Tibial nerve (tissue), 4 donors: ENCODE measurements at places on chromosomes 7 and 10. TPM values are rescaled to one million over a fixed set of nuclear protein-coding genes. Genes with fewer than 3 reads are reported as not detected.

- no peak overlapping the region for H3K27ac ChIP-seq
- H3K36me3 ChIP-seq: no peaks in the 10 kb centered on the region
- no peak for DNase-seq
- no peak overlapping the region for H3K4me3 ChIP-seq
Observed at GRCh38 chr10:53140506-53140905, 367.9 kb upstream of the MBL2 start.

- no peak overlapping the region for H3K4me3 ChIP-seq
- H3K4me1 ChIP-seq: no peaks in the 10 kb centered on the region
- no peaks in the 10 kb centered on the region for H3K27me3 ChIP-seq
- no peak for DNase-seq
- no peak overlapping the region for H3K27ac ChIP-seq
Observed at GRCh38 chr7:128067983-128068382, 36.7 kb upstream of the LRRC4 start.

- H3K36me3 ChIP-seq: no peaks in the 10 kb centered on the region
- no peak for DNase-seq
- no peak overlapping the region for H3K4me3 ChIP-seq
- no peak overlapping the region for H3K27ac ChIP-seq
Observed at GRCh38 chr10:129725482-129725881, 238.6 kb downstream of the EBF3 start.

DNA sequence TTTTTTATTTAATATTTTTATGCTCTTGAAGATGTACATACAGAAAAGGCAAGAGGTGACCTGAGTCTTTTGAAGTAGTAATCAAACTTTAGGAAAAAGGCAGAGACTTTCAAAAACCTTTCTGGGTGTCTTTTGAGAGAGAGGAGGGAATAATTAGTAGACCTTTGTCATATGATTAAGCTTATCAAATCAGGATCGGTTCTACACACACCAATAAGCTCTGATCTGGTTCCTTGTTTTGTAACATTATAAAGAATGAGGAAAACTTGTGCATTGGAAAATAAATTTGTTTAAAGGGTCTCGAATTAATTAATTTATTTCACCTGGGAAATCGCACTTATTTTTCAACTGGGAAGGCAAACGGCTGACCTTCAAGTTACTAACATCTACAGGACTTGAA, 11.9 kb downstream of the TWIST1 start:
- no peaks in the 10 kb centered on the region for H3K4me1 ChIP-seq
- H3K4me3 ChIP-seq: no peak overlapping the region
- H3K36me3 ChIP-seq: no peaks in the 10 kb centered on the region
- DNase-seq: no peak
- no peak overlapping the region for H3K27ac ChIP-seq

- DNase-seq: no peak
- H3K27ac ChIP-seq: no peak overlapping the region
- no peaks in the 10 kb centered on the region for H3K36me3 ChIP-seq
Observed at GRCh38 chr10:115830265-115830970, 442.6 kb downstream of the GFRA1 start.

DNA sequence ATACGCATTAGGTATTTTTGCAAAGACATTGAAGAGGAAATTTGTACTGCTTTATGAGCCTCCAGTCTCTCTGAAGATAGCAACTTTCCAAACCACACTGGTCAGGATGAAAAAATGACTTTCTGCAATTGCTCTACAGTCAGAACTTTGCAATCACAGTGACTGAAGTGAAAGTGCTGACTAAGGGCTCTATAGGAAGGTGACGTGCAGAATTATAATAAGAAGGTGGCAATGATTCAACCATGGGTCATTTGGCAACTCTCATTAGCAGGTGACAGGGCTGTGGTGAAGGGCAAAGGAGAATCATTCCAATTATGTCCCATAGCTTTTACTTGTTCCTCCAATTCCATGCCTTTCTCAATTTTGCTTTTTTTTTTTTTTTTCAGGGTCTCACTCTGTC, 311.0 kb downstream of the ANKRD30A start:
- no peak overlapping the region for H3K4me3 ChIP-seq
- no peaks in the 10 kb centered on the region for H3K4me1 ChIP-seq
- no peaks in the 10 kb centered on the region for H3K27me3 ChIP-seq

DNA sequence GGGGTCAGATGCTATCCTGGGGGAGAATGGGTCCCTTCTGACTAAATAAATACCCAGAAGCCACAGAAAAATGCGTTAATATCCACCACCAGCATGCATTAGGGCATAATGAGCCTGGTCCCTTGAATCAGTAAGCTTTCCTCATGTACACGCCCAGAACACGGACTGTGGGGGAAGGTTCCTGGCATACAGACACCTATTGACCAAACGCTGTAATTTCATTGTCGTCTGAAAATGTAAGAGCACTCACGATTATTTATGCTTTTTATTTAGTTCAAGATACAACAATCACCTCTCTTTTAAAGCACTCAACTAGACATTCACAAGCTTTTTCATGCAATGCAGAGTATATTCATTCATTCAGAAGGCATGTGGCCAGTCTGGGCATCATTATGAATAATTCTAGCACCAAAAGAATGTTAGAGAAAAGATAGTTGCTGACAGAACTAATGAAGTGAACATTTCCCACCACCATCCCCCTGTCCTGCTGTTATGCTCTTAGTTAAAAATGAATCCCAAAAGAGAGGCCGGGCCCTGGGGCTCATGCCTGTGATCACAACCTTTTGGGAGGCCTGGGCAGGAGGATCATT, 101.0 kb downstream of the SVIL start:
- DNase-seq: no peak
- no peak overlapping the region for H3K27ac ChIP-seq
- no peaks in the 10 kb centered on the region for H3K36me3 ChIP-seq
- no peaks in the 10 kb centered on the region for H3K27me3 ChIP-seq

DNA sequence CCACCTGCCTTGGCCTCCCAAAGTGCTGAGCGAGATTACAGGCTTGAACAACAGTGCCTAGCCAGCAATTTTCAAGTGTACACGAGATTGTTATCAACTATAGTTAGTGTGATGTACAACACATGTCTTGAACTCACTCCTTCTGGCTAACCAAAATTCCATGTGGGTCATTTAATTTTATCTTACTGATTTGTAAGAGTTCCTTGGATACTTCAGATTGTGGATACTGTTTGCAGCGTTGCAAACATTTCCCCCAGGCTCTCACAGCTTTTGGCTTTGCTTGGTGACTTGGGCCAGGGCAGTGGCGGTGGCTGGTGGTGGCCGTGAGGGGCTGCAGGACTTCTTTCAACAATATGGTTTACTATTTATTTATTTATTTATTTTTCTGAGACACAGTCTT, 8.5 kb upstream of the TMEM270 start:
- no peak overlapping the region for H3K27ac ChIP-seq
- no peaks in the 10 kb centered on the region for H3K36me3 ChIP-seq
- H3K4me1 ChIP-seq: peaks cover 9% of the 10 kb centered on the region
- no peak for DNase-seq
- no peaks in the 10 kb centered on the region for H3K27me3 ChIP-seq
- H3K4me3 ChIP-seq: no peak overlapping the region

GRCh38 chr10:72455889-72456595, 101.3 kb upstream of the DNAJB12 start:
- DNase-seq: no peak
- no peak overlapping the region for H3K4me3 ChIP-seq
- no peaks in the 10 kb centered on the region for H3K27me3 ChIP-seq

DNA sequence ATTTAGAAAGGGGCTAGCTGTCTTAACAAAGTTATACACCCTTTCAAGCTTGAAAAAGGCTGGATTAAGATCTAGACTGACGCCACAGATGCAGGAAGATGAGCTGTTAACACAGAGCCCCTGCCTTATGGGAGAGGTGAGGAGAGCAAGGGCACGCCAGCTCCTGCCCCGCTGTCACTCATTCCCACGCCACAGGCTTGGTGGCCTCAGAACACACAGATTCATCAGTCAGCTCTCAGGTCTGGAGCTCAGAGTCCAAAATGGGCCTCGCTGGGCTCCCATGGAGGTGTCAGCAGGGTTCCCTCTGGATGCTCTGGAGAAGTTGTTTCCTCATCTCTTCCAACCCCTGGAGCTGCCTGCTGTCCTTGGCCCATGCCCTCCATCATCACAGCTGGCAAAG, 554.2 kb downstream of the TCERG1L start:
- no peaks in the 10 kb centered on the region for H3K4me1 ChIP-seq
- DNase-seq: no peak
- no peaks in the 10 kb centered on the region for H3K27me3 ChIP-seq
- no peak overlapping the region for H3K4me3 ChIP-seq
- H3K36me3 ChIP-seq: no peaks in the 10 kb centered on the region
- H3K27ac ChIP-seq: no peak overlapping the region

DNA sequence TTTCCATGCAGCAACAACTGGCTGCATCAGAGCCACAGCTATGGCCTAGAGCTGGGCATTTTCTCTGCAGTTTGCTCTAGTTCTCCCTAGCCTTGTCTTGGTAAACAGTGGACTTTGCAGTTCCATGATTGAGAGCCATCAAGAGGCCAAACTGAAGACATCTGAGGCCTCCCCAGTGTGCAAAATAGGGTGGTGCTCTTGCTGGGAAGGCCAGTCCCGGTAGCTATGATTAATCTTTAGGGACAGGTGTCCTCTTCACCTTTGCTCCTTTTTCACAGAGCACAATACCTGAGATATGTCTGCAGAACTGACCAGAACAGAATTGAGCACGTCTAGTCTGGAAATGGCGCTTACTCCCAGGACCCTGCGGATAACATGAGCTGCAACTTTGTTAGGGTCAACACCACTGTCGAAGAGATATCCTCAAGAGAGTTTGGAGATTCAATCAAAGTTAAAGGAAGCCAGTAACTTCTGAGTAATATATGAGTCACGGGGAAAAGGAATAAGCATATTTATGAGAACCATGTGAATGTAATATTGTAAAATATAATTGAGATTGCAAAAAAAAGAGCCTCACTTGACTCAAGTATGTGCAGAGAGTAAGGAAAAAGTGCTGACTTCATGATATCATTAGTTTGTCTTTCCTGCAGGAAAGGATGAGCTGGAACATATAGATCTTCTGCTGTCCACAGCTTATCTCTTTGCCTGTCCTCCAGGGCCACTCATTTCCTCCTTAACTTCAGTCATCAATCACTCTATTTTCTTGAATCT, 76.7 kb downstream of the ANK3 start:
- peak overlapping the region; percentile 62 for H3K27ac ChIP-seq
- DNase-seq: no peak
- H3K27me3 ChIP-seq: no peaks in the 10 kb centered on the region
- H3K4me1 ChIP-seq: no peaks in the 10 kb centered on the region
- no peak overlapping the region for H3K4me3 ChIP-seq

The ZPBP gene
- total RNA-seq: not detected

The MBL2 gene
- total RNA-seq: 0.22 TPM

The ZP3 gene
- total RNA-seq: 2.4 TPM

The RBM20 gene
- 2.5 TPM for total RNA-seq
